ENCODE measurements at places on chromosomes 7 and 10.

GRCh38 chr10:14311206-14311957, 19.3 kb downstream of the FRMD4A start:
- no peak for DNase-seq

- DNase-seq, result no peak
Measured at GRCh38 chr7:104074529-104074928, 85.1 kb upstream of the RELN start.

GRCh38 chr7:99918959-99919813, at the start of gene TRIM4:
Gene TRIM4 (minus strand): TSS chr7:99919530. CDS start chr7:99919401, 129 bp downstream.
- peak; percentile 76 for DNase-seq

DNA sequence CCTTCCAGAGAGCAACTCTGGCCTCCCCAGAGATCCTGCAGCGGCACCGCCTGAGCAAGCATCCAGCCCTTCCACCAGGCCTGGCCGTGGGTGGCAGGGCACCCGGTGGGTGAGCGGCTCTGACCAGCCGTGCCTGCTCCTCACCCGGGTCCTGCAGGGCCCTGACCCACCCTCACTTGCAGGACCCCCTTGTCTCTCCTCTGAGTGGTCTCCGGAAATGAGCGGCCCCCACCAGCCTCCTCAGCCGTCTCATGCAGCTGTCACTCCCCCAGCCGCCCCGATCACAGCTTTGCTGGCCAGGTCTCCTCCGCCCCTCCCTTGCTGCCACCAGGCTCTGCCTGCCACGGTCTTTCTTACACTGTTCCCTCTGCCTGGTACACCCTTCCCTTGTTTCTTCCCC, 218.2 kb downstream of the TCERG1L start:
- DNase-seq, result no peak

- no peak for DNase-seq
Measured at GRCh38 chr7:70631718-70632117, 500.2 kb upstream of the GALNT17 start.

DNA sequence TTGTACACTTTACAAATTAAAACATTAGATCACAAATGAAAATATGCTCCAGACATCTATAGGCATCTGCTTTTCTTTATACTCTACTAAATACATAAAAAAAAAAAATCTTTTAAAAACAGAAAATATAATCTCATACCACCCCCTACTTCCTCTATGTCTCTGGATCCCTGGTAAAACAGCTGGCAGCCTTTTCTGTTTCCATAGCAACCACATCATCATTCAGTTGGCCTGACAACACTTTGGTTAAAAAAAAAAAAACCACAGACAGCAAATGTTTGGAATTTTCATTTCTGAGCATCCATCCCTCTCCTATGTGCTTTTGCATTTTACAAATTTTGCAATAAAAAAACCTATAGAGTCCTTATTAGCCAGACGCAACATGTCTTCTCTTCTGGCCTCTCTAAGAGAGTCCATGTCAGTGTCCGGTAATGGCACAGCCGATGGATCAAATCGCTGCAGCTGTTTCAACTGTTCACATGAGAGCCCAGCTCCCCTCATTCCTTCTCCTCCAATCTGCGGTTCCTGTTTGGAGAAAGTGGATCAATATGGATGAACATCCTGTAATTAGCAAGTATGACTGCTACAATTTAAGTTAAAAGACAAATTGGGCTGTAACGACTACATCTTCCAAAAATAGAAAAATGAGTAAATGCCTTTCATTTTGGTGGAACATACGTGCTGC, 105.6 kb downstream of the NSUN6 start:
- no peak for DNase-seq

GRCh38 chr10:100496567-100496966, 23.1 kb downstream of the SEC31B start:
- DNase-seq, result no peak

GRCh38 chr10:32002531-32002930, 53.7 kb downstream of the KIF5B start:
- DNase-seq, result no peak

DNA sequence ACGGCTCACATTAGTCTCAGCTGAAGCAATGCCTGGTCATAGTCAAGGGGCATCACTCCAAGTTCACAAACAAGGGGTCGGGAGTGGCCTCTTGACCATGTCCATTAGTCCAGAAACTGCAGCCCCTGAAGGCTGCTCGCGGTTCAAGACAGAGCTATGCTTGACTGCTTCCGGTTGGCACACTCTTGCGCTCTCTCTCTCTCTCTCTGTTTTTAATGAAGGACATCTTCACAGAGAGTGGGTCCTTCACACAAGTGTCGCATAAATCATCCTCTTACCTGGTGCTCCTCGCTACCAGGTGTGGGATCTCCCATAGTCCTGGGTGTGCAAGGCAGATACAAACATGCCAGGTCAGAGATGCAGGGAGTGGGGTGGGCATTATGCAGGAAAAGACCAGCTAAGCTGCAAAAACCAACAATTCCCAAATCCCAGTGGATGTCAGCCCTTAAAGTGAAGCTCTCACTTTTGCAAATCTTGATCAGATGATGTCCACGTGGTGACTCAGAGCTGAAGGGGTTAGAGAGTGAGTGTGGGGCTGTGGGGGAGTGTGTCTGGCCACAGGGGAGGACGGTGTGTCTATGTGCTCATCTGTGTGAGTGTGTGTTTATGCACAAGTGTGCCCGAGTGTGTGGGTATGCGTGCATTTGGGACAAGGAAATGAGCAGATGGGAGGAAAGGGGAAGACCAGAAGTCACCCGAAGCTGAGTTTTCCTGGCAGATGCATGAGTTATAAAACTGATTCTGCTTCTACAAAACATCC, 83.7 kb upstream of the PPP2R2D start:
- DNase-seq, result no peak

GRCh38 chr10:22315455-22316285, 518 bp upstream of the COMMD3 start:
- DNase-seq, result no peak

DNA sequence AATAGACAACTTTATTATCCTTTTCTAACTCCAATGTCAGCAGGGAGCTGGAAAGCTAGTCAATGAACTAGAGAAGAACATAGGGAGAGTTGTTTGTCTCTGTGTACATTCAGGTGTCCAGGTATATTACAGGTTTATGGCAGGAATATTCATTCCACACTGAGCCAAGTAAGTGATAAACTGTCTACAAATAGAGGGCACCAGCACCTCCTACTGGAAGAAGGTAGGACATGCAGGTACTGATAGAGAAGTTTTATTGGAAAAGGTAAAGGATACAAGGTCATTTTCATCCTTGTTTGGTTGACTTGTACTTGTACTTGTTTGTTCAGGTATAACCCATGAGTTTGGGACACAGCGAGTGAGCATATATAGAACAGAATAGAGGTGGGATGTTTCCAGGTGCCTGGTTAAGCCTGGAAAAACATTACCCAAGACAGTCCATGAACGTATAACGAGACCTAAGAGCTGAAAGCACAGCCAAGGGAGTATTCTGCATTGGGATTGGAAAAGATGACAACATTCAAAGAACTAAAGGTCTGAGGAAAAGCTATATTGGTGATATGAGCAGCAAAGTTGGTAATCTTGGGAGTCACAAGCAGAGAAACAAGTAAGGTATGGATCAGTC, 61.4 kb upstream of the PPP1R3C start:
- no peak for DNase-seq

GRCh38 chr10:114604357-114605130, 53.5 kb downstream of the ABLIM1 start:
- no peak for DNase-seq

- no peak for DNase-seq
Measured at GRCh38 chr10:54940418-54940817, 139.4 kb upstream of the PCDH15 start.

GRCh38 chr10:97849103-97849686, 448 bp upstream of the GOLGA7B start:
- DNase-seq, result no peak

- no peak for DNase-seq
Measured at GRCh38 chr10:23786594-23786993, 347.7 kb downstream of the OTUD1 start.

DNA sequence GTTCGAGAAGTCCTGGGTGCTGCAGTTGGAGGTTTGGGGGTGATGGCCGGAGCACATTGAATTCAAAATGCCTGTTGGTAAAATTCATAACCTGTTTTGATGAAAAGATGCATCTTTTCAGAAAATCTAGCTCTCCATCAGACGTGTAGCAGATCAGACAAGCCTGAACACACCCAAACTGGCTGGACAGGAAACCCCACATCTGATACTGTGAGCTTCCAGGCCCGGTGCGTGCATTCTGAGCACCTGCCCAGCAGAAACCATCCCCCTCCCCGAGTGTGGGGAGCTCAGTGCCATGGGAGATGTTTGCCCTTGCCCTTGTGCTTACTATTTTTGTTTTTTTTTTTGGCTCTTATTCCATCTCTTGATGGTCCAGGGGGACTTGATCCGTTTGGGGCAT, 417.1 kb downstream of the TCERG1L start:
- no peak for DNase-seq

DNA sequence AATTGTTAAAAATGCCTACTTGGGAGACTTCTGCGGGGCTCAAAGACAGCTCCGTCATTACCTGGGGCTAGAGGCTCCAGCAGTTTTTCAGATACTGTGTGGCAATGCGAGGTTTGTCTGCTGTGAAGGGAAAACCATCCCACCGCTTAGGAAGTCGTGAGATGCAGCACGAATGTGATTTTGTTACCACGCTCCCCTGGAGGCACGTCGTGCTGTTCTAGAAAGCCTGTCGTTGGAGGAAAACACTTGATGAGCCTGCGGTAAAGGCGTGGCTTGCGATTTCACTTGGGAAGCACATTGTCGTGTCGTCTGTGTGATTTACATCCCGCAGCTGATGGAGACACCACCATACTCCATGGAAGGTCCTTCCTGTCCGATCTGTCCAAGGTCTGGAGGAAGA, 39.3 kb downstream of the CAMK1D start:
- DNase-seq, result no peak
